Astrocyte of the spinal cord (primary cell): ENCODE measurements at places on chromosomes 1 and 21.
A peak's percentile ranks its signal among the peaks of the same experiment; 100 is the strongest.

- no peak for DNase-seq
Observed at GRCh38 chr1:15083578-15083977, 70.0 kb upstream of the TMEM51 start.

GRCh38 chr1:37677143-37677439 is 15.2 kb upstream of the CDCA8 start:
- no peak for DNase-seq

DNA sequence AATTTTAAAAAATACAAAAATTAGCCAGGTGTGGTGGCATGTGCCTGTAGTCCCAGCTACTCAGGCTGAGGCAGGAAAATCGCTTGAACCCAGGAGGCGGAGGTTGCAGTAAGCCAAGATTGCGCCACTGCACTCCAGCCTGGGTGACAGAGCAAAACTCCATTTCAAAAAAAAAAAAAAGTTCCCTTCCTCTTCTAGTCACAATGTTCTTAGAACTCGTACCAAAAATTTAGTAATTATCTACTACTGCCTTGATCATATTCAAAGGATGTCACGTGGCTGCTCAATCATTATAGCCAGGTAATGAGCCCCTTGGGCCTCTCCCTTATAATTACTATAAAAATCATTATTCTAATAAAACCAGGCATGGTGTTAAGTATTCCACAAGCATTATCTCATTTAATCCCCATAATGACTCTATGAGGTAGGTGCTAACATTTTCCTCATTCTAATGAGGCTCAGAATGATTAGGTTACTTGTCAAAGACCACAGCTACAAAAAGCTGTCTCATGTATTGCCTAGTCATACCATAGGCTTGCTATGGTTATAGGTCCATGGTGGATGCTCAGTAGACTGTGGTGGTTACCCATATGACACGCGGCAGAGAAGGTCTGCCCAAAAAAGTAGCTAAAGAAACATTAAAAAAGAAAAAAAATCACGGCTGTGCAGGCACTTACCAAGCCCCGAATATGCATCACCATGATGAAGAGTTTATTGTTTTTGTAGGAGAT is 15.5 kb upstream of the PPP1R15B start:
- DNase-seq = no peak

- DNase-seq = peak; percentile 79
Observed at GRCh38 chr1:84504580-84505492, 1.4 kb upstream of the SPATA1 start.

DNA sequence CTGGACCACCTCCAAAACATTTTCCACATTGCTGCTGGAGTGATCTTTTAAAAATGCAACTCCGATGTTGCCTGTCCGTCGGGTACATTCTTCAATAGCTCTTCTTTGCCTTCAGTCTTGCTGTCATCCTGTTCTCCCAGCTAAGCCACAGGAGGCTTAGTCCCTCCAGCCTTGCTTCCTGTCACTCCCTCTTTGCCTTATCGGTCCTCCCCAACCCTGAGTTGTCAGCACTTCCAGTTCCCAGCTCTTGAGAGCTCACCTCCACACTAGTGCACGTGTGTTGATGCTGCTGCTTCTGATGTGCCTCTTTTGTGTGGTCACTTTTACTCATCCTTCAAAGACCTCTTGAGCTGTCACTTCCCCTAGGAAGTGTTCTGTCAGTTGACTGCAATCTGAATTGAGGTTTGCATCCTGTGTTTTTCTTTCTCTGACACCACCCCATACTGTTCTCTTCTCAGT is 15.3 kb downstream of the UCK2 start:
- peak; percentile 20 for DNase-seq

- no peak for DNase-seq
Observed at GRCh38 chr21:44666401-44667320, at the start of gene KRTAP12-2. TSS of gene KRTAP12-2 (minus strand) at chr21:44666927. CDS start at chr21:44666886, 41 bp downstream.

- no peak for DNase-seq
Observed at GRCh38 chr1:230747890-230748800, 957 bp downstream of the CAPN9 start.

- DNase-seq = no peak
Observed at GRCh38 chr21:31329456-31330143, 14.5 kb downstream of the TIAM1 start.

DNA sequence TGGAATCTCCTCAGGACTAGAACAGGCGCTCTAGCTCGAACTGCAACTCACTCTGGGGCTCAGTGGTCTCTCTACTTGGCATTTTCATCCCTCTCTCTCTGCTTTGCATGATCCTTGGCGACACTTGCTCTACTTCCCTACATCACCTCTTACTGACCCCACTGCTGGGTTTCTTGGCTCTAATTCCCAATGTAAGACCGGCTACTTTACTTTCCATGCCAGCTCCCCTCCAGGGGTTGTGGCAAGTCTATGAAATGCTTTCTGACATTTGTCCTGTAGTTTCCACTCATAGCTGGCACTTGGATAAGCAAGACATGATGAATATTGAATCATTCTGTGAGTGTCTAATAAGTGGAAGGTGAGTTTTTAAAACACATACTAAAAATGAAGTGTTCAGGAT is 292.3 kb downstream of the USP25 start:
- DNase-seq = no peak

GRCh38 chr1:155125946-155126555 is 1.6 kb upstream of the EFNA1 start:
- no peak for DNase-seq

GRCh38 chr1:42040159-42040558 is 113.1 kb upstream of the GUCA2B start:
- DNase-seq = no peak

DNA sequence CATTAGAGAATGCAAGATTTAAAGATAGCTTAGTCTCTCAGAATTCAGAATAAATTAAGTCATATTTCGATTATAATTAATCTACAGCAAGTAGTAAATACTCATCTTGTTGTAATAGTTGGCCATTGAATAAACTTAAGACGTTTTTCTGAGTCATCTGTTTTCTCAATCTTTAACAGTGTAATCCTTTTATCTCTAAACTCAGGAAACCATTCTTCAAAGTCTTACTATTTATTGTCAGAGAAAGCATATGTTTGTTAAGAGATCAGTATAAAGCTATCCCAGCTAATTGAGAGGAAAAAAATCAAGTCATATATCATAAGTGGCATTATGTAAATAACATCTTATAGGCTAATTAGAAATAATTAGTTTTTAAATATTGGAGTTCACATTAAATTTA is 201.2 kb upstream of the ADAMTS5 start:
- no peak for DNase-seq

- DNase-seq = no peak
Observed at GRCh38 chr1:202081992-202082391, 40.7 kb upstream of the GPR37L1 start.

GRCh38 chr1:71770121-71770520 is 512.2 kb downstream of the NEGR1 start:
- DNase-seq = peak; percentile 83

DNA sequence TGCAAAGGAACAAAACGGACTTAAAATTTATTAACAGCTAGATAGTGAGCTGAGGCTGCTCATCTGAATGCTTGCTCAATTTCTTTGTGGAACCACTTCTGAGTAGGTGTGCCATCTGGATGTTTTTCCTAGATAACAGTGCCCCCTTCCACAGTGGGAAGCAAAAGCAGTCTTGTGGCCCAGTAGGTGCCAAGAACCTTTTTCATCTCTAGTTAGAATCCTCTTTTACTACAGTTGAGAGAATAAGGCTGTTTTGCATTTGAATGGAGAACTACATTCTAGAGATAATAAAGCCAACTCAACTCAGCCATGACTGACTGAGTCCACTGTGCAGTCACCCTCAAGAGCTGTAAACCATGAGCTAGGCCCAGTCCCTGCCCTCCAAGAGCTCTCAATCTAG is 13.3 kb downstream of the F3 start:
- DNase-seq = peak; percentile 23

- DNase-seq = no peak
Observed at GRCh38 chr1:194268839-194269238, 1082.4 kb upstream of the B3GALT2 start.

DNA sequence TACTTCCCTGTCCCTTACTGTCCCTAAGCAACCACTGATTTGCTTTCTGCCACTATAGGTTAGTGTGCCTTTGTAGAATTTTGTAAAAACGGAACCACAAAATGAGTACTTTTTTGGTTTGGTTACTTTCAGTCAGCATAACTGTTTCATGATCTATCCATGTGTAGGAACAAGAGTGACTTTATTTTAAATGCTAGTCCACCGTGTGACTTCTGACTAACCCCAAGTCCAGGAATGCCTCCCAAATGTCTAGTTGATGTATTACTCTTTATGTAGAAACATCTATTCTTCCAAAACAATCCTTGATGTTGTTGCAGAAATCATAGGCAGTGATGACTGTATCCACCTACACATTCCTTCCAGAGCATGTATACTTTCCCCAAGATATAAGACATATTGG is 21.3 kb downstream of the ATPAF1 start:
- no peak for DNase-seq

- peak; percentile 89 for DNase-seq
Observed at GRCh38 chr1:98677288-98677687, 15.8 kb downstream of the SNX7 start.

DNA sequence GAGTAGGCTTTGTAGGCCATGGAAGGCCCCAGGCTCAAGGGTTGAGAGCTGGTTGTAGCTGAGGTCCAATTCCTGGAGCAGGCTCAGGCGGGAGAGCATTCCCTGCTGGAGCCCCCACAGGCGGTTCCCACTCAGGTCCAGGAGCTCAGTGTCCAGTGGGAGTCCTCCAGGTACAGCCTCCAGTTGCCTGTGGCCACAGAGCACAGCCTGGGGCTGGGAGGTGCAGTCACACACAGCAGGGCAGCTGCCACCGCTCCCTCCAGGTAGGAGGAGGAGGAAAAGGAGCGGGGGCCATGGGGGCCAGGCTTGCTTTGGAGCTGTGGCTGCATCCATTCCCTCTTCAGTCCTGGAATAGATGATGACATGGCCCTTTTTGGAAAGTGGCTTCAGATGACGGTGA is 2.8 kb downstream of the LINGO4 start:
- DNase-seq = no peak

- DNase-seq = no peak
Observed at GRCh38 chr1:207876131-207876530, 34.8 kb downstream of the CD34 start.

DNA sequence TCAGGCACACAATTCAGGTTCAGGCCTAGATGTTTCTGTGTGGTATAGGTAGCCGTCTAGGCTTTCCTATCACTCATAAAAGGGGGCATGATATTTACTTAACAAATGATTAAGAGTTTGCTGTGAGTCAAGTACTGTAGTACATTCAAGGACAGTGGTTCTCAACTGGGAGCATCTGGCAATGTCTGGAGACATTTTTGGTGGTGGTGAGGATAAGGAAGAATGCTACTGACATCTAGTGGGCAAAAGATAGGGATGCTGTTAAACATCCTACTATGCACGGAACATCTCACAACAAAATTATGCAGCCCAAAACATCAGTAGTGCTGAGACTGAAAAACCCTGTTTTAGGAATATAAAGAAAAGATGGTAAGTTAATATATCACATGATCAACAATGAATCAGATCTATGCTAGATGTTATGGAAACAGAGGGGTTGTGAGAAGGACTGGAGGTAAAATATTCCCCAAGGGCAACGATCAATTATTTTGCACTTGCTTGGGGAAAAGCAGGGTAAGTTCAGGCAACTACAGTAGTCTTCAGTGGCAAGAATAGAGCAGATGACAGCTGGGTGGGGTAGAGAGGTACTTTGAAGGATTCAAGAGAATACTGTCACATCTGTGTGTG is 4.9 kb downstream of the DNTTIP2 start:
- DNase-seq = peak; percentile 45

- peak; percentile 36 for DNase-seq
Observed at GRCh38 chr1:170310951-170311350, 165.2 kb downstream of the NTMT2 start.

- no peak for DNase-seq
Observed at GRCh38 chr1:2928366-2929325, 92.6 kb upstream of the ACTRT2 start.

DNA sequence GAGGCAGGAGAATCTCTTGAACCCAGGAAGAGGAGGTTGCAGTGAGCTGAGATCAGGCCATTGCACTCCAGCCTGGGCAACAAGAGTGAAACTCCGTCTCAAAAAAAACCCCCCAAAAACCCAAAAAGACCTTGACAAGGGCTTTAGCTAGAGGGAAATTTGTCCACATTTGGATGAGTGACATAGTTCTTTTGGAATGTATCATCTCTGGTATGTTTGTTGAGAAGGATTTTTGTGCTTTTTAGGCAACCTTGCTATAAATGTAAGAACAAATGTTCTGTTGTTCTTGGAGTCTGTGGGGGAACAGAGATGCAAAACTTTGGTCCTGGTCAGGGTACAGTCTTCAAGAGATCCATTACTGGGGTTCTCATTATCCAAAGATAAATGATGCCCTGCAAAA is 28.9 kb downstream of the INAVA start:
- DNase-seq = no peak

DNA sequence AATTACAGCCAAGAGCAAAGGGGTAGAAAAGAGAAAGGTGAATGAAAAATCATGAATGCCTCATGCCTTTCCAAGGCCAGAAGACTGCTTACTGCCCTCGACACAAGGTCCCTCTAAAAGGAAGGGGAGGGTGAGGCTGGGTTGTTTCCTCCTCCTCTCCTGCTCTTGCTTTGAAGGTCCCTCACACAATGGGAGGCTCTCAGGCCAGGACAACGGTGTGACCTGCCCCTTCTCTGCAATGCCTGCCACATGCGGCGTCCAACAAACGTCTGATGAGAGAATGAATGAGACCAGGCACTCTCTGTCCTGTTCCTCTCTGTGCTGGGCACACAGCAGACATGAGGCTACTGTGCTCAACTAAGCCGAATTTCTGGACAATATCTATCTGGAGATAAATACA is 51.3 kb downstream of the SSBP3 start:
- no peak for DNase-seq

- DNase-seq = no peak
Observed at GRCh38 chr1:11352816-11353799, 80.1 kb downstream of the UBIAD1 start.

- peak; percentile 68 for DNase-seq
Observed at GRCh38 chr1:172163498-172164215, 256.8 kb upstream of the C1orf105 start.

DNA sequence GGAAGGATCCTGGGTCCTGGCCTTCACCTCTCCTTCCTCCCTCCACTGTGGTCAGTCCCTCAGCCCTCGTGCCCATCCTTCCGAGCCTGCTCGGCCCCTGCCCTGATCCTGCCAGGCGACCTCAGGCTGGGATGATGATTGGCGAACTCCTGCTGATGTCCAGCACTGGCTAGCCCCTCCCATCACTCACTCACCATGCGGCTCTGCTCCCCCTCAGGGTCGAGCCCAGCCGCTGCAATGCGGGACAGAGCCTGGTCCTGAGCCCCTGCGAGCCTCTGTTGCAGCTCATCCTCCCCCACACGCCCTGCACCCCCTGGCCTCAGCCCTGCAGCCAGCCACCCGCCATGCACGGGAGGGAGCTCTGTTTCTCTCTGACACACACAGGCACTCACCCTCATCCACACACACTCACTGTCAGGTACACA is 100.2 kb downstream of the DMRTB1 start:
- DNase-seq = no peak

DNA sequence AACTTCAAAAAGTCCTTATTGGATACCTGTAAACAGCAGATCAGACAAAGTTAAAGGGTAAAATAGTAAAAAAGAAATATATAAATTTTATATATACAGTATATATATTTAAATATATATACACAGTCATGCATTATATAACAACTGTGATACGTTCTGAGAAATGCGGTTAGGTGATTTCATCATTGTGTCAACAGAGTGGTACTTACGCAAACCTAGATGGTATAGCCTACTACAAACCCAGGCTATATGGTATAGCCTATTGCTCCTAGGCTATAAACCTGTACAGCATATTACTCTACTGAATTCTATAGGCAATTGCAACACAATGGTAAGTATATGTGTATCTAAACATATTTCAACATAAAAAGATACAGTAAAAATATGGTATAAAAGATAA is 222.7 kb downstream of the NUF2 start:
- DNase-seq = no peak
